ENCODE measurements at places on chromosomes 16 and 17.
A peak's percentile ranks its signal among the peaks of the same experiment; 100 is the strongest.

- no peak for DNase-seq
Observed at GRCh38 chr16:31385680-31386079, 7.5 kb upstream of the ITGAD start.

GRCh38 chr17:62693616-62694409, 66.3 kb downstream of the MRC2 start:
- no peak for DNase-seq

- no peak for DNase-seq
Observed at GRCh38 chr17:78882540-78883088, 20.4 kb downstream of the CEP295NL start.

DNA sequence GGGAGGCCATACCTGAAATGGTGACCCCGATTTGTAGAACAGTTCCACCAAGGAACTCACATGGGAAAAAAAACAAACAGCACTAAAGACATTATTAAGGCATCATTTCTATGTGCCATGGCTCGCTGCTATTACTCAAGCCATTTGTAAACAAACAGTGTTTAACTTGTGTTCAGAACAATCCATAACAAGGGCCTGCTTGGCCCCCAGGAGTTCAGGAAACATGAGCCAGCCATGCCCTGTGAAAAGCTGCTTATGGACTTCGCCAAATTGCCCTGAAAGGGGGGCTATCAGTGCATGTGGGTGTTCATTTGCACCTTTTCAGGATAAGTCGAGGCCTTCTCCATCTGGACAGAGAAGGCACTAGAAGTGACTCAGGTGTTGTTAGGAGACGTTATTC, 8.0 kb downstream of the POLR3K start:
- DNase-seq, result no peak

GRCh38 chr17:82697808-82698064, 762 bp downstream of the RAB40B start:
- no peak for DNase-seq

DNA sequence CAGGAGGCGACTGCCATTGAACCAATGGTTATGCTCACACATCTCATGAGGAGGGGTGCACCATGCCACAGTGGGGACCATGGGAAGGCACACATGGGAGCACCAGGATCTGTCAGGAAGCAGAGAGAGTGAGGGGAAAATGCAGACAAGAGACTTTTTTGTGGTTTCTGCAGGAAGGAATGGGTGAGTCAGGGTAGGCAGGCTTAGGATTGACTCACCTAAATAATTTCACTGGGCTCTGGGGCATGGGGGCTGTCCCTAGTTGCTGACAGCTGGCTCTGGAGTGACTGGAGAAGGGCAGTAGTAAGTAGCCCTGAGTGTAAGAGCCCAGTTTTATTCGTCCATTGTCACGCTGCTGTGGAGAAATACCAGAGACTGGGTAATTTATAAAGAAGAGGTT, 202.4 kb downstream of the AXIN2 start:
- no peak for DNase-seq

DNA sequence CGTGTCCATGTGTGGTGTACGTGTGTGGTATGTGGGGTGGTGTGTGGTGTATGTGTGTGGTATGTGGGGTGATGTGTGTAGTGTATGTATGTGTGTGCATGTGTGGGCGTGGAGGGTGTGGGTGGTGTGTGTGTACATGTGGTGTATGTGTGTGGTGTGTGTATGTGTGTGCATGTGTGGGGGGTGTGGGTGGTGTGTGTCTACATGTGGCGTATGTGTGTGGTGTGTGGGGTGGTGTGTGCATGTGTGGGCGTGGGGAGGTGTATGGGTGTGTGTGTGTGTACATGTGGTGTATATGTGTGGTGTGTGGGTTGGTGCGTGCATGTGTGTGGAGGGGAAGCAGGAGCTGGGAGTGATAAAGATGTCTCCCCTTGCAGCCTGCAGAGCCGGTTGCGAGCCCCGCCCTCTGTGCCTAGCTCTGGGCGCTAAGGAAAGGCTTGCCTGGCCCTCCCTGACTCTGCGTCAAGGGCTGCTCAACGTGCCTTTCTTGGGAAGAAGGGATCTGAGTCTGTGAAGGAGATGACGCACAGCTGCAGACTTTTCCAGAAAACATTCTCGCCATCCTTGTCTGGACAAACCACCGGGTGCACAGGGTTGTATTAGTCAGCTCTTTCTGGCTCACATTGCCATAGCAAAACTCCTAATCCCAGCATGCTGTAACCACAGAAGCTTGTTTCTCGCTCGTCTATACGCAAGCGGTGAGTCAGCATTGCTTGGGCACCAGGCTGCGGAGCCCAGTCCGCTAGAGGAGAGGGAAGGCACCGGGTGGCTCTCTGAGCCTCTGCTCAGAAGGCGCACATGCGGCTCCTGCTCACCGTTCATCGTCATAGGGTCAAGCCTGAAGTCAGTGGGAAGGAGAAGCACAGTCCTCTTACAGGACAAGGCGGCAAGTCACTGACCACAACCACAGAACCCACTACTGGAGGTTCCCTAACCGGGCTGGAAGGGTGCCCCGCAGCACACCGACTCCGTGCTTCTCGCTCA, 2.0 kb upstream of the CD300H start:
- no peak for DNase-seq

GRCh38 chr17:48064638-48065037, 16.5 kb downstream of the NFE2L1 start:
- DNase-seq, result no peak

DNA sequence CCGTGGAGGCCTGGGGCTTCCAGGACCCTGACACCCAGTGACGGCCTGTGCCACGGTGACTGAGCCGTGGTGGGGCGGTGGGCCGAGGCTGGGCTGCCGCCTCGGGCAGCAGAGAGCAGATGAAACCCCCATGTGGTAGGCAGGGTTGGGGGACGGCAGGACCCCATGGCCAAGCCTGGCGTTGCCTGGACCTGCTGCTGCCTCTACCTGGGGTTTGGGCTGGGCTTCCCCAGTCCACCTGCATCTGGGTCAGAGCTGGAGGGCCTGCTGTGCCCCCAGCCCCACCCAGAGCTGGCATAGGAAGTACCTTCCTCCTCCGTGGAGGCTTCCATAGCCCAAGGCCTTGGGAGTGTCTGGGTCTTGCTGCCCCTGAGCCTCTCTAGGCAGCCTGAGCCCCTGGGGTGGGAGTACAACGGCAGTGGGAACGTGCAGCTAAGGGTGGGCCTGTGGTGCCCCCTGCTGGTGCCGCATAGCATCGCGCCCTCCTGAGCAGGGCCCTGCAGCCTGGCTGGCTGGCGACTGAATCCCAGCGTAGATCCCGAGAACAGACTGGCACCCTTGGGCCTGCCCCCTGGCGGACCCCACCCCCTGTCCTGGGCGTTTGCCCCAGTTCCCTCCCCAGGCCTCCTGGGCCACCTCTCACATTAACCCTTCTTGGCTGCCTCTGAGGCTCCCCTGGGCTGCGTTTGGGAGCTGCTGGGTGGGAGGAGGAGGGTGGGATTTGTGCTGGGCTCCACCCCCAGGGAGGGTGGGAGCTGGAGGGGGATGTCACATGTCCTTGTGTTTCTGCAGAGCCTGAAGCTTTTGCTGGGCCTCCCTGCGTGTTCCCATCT, 12.6 kb upstream of the ATP6V0C start:
- peak; percentile 66 for DNase-seq

DNA sequence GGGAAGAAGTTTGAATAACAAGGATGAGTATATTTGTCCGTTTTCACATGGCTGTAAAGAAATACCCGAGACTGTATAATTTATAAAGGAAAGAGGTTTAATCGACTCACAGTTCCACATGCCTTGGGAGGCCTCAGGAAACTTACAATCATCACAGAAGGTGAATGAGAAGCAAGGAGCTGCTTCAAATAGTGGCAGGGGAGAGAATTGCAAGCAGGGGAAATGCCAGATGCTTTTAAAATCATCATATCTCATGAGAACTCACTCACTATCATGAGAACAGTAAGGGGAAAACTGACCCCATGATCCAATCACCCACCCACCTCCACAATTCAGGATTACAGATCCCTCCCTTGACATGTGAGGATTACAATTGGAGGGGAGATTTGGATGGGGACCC, 212.8 kb upstream of the CDH8 start:
- DNase-seq, result no peak

DNA sequence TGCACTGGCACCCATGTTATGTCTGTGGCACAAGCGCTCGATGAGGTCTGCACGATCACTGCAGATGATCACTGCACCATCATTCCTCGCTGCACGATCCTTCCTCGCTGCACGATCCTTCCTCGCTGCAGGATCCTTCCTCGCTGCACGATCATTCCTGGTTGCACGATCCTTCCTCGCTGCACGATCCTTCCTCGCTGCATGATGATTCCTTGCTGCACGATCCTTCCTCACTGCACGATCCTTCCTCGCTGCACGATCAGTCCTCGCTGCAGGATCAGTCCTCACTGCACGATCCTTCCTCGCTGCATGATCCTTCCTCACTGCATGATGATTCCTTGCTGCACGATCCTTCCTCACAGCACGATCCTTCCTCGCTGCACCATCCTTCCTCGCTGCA, 29.3 kb downstream of the METRNL start:
- no peak for DNase-seq

DNA sequence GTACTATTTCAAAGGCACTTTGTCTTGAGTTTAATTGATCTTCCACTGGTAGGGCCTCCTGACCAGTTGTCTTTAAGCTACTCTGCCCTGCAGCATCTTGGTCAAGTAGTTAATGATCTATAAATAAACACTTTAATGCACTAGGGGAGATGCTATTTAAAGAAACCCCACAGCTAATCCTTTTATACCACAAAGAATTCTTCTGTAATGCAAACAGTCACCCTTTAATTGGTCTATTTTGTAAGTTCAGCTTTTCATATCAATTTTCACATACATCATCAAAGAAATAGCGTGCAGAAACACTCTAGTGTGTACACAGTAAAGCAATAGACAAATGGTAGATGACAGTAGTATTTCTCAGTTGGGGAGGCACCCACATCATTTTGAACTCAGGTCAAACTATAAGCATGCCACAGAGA, 70.3 kb downstream of the PMP22 start:
- DNase-seq, result no peak

- DNase-seq, result no peak
Observed at GRCh38 chr16:68935008-68935407, 91.7 kb downstream of the TANGO6 start.

DNA sequence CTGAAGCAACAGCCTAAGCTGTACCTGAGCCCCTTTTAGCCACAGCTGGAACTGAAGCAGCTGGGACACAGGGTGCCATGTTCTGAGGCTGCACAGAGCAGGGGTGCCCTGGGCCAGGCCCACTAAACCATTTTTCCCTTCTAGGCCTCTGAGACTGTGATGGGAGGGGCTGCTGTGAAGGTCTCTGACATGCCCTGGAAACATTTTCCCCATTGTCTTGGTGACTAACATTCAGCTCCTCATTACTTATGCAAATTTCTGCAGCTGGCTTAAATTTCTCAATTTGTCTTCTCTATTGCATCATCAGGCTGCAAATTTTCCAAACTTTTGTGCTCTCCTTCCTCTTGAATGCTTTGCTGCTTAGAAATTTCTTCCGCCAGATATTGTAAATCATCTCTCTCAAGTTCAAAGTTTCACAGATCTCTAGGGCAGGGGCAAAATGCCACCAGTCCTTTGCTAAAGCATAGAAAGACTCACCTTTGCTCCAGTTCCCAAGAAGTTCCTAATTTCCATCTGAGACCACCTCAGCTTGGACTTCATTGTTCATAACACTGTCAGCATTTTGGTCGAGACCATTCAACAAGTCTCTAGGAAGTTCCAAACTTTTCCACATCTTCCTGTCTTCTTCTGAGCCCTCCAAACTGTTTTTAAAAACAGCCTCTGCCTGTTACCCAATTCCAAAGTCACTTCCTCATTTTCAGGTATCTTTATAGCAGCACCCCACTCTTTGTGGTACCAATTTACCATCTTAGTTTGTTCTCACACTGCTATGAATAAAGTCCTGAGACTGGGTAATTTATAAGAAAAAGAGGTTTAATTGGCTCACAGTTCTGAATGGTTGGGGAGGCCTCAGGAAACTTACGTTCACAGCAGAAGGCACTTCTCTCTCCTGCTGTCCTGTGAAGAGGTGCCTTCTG, 49.8 kb downstream of the TMEM100 start:
- DNase-seq, result no peak

DNA sequence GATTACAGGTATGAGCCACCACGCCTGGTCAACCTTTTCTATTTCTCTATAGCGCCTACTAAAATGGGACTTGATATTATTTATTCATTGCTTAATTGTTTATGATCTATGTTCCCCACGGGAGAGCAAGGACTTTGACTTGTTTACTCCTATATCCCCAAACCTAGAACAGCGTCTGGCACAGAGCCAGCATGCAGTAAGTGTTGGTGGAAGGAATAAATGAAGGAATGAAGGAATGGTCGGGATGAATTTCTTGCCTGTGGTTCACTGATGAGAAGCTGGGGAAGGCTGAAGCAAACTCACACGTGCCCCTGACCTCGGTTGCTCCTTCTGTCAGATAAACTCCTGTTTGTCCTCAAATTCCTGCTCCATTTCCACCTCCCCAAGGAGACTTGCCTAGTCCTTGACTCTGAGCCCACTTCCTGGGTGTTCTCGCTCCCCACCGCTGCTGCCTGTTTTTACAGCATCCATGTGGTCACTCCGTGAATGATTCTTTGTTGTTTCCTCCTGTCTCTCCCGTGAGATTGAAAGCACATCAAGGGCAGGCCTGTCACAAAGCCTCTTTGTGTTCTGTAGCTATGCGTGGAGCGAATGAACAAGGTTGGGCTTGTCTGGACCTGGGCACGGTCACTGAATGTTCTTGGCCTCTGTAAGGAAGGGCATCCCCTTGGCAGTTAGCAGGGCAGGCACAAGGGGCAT, 17.3 kb downstream of the C17orf100 start:
- no peak for DNase-seq

GRCh38 chr16:82062645-82063058, 27.6 kb downstream of the HSD17B2 start:
- no peak for DNase-seq

DNA sequence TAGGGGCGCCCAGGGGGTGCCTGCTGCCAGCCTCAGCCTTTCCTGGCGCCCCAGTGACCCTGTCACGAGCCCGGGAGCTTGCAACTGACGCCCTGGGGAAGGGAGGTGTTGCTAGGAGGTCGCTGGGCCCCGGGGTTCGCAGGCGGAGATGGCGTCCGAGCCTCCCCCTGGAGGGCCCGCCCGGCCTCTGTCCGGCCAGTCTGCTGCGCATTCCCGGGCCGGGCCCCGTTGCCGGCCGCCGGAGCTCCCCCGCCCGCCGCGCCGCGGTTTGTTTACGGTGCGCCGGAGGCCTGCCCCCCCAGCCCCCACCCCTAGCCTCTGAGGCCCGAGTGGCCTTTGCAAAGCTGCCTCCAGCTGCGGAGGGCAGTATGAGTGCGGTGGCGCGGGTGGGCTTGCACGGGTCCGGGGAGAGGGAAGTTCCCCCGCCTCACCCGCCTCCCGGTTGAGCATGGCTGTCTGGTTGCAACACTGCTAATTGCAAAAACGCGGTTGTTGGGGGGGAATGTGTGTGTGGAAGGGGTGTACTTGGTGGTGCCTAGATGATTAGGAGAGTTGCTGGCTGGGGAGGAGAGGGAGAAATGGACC, 514 bp downstream of the THRA start:
- DNase-seq, result no peak
